Right renal pelvis (tissue), 4 donors: ENCODE measurements at places on chromosomes 3 and 15.

GRCh38 chr15:40464595-40465185, 6.1 kb upstream of the CHST14 start:
- no peak for DNase-seq

DNA sequence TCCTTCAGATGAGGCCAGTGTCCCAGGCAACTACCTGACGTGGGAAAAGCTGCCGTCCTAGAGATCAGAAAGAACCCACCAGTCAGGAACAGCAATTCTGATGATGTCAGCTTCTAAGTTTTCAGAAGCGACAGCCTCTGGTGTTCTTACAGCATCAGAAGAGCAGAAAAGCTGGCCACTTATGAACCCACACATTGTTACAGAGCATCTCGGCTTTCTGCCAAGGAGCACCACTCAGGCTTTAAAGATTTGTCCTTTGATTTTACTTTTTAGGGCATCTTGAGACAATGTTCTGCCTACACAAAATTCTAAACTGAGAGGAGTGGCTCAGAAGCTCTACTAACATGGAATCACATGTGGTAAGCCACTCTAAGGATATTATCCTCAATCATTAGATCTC, 49.7 kb upstream of the BOC start:
- DNase-seq = no peak

GRCh38 chr3:95613993-95614392, 1200.4 kb upstream of the EPHA6 start:
- no peak for DNase-seq

DNA sequence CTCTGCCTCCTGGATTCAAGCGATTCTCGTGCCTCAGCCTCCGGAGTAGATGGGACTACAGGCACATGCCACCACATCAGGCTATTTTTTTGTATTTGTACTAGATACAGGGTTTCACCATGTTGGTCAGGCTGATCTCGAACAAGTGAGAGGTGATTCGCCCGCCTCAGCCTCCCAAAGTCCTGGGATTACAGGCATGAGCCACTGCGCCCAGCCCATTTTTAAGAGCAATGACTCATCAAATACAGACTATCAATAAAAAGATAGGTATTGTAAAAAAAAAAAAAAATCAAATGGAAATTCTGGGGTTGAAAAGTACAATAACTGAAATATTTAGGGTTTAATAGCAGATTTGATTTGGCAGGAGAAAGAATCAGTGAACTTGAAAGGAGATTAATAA, 129.0 kb downstream of the TJP1 start:
- no peak for DNase-seq

GRCh38 chr3:11134794-11135193, 19.5 kb upstream of the HRH1 start:
- no peak for DNase-seq

DNA sequence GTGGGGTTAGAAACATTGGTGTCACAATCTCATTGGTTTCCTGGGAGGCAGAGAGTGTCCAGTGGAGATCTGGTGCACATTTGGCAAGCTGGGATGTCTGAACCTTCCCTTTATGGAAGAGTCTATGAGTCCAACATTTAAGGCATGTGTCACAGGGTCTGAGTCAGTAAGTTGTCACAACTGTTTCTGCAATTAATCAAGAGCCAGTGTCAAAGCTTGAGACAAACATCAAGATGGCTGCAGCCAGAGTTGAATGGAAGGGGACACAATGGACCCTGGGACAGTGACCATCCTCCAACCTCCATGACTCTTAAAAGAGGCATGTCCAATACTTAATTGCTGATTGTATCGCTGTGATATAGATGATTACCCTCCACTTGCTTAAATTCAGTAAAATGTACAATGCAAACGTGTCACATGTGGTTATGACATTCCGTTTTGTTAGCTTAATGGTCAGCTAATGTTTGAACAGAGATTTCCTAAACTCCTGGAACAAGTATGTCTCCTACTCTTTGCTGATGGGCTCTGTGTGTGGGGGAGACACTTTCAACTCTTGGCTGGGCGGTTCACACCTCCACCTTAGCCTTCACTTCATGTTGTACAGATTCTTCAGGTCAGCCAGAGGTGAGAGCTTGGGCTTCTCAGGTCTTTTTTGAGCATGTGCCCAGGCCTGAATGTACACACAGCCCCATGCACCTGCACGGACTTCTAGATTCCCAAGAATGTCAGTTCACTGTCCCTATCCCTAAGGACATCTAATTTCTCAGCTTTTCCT, 79.9 kb upstream of the PRR23E start:
- DNase-seq = no peak

DNA sequence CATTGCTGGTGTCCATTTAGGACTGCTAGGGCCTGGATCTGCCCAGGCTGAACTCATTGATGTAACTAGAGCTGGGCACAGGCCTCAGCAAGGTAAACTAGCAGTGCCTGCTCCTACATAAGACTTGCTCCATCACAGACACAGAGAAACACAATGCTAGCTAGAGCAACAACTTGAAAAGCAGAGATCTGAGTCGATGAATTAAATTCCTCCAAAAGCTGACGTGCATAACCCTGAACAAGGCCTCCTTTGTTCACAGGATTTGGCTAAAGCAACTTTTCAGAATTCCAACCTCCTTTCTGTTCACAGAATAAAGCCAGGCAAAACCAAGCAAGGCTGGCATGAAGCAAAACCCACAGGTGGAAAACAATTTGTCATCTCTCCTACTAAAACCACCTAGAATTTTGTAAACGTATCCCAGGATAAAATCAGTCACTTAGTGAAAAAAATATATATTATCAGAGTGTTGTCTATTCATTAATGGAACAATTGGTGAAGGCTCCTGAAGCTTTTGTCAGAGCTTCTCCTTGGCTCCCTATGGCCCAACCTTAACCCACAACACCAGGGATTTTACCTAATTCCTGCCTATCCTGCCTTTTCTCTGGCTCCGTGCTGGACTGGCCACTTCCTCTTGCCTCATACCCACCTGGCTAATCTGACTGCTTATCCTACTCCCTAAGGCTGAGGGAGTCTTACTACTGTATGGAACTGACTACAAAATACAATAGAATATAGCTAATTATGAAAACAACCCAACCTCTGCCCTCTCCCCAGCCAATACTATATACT, 39.9 kb downstream of the PLCH1 start:
- DNase-seq = no peak

DNA sequence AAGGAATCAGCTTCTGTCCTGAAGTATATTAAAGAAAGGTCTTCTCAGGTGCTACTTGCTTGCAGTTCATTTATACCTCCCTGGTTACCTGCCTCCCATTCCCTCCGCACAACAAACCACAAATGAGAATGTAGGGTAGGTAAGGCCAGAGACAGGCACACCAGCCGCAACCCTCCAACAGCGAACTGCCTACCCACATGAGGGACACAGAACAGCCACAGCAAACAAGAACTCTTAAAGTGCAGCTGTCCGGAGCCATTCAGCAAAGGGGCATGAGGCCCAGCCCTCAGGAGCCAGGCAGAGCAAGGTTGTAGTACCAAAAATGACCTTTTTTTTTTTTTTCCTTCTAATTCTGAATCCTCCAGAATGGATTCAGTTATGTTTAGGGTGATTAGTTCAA, 52.4 kb downstream of the SPSB4 start:
- DNase-seq = no peak

- DNase-seq = no peak
These were observed 33.0 kb downstream of the SRP14 start for GRCh38 chr15:40006003-40006402.

DNA sequence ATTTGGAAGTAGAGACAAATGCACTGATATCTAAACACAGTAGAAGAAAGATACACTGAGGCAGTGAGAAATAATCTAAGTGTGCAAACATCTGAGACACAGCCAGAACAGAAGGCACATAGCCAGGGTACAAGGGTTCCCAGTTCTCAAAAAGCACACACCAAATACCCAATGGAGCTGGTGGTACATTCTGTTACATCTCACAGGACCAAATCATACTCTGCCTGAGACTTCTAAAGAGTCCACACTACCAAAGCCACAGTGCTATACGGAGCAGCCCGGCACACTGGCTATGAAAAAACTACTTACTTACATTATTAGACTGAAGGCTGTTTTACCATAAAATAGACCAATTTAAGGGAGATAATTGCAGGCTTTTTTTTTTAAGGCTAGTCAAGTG, 19.3 kb downstream of the CLPX start:
- no peak for DNase-seq

DNA sequence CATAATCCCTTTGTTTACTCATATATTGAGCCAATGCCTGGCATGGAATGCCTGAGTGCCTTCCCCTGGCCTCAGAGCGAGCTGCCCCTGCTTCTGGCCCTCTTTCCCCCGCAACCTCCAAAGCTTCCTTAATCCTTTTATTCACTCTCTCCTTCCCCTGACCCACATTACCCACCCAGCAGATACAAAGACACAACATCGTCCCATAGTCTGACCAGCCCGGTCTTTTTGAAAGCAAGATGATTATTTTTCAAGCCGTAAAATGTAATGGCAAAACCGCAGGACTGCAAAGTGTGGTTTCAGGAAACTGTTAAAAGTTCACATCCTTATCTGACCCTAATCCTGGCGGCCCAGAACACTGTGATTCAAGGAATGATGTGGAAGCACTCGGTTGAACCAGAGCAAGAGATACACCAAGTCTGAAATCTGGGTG, 78.4 kb upstream of the LRTM1 start:
- no peak for DNase-seq

DNA sequence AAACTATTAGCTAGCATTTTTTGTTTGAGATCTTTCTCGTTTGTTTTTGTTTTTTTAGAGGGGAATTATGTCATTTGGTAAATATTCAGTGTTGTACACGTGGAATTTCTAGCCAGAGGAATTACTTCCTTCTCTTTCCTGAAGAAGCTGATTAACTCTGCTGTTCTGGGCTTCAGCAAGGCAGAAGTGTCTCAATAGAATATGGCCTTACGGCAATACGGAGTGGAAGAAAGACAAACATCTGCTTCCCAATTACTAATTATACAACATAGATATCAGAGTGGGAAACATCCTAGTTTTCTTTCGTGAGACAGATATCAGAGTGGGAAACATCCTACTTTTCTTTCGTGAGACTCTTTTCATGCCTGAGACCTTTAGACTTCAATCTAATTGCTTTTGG, 11.9 kb downstream of the P3H2 start:
- DNase-seq = no peak

GRCh38 chr15:80587816-80588456, 107.2 kb upstream of the ABHD17C start:
- DNase-seq = no peak

GRCh38 chr15:70726753-70727152, 36.6 kb downstream of the UACA start:
- DNase-seq = no peak

DNA sequence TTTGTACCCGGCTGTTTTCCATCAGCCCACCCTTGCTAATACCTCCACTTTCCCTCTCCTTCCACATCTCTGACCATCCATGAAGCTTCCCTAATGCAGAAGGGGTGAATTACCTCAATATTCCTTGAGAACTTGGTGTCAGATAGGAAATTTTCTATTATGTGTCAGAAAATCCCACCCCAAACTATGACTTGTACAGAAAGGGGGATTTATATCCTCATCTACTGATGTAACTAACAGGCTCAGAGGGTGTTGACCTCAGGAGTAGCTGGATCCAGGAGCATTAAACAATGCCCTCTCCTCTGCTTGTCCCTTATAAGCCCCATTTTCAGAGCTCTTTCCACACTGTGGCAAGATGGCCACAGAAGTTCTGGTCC, 242.8 kb upstream of the TLE3 start:
- DNase-seq = no peak

DNA sequence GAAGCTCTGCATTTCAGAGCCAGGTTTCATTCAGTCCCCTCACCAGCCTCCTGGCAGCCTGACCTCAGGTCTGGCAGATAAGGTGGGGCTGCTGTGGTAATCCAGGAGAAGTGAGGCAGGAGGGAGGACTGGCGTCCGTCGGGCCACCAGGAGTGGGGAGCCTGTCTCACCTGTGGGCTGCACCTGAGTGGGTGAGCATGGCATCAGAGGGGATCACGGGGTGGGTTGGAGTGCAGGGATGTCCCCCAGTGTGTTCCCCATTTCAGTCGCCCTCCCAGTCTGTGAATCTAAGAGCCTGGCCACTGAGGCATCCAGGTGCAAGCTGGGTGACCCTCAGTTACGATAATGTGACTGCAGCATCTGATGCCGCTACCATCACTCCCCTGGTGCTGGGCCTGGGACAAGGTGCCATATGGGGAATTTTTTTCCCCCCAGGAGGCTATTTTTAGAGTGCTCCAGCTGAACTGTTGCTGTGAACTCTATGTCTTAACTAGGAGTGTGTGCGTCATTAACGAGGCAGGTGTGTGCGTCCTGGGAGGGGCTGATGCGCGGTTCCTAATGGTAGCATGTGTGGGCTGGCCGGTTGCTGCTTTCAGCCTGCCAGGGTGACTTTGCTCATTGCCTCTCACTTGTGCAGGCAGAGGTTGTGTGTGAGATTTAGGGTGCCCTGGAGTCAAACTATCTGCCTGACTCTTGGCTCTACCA, 165.2 kb downstream of the SLCO3A1 start:
- DNase-seq = no peak

GRCh38 chr3:30878862-30879261, 15.6 kb downstream of the GADL1 start:
- DNase-seq = no peak

DNA sequence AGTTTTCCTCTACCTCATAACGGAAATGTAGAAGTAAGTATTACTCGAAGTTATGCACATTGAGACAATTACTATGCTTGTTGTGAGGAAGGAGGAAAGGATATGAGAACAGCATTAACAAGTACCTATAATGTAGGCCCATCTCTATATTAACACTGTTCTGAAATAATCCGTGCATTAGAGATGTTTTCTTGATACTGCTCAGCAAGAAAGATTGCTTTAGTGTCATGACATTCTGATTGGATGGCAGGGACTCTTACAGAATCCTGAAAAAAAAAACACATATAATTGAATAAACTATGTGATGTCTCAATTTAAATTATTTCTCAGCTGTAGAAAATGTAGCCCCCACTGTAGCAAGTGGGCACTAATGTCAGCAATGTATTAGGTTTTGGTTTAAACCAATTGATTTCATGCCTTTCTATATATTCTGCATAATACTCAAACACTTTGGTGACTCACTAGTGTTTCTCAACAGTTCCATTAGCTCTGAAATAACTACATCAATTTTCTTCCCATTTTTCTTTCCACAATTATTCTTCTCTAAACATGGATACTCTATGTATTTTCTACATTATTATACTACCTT, 598.3 kb upstream of the BCHE start:
- no peak for DNase-seq

GRCh38 chr3:84573962-84574361, 384.8 kb upstream of the CADM2 start:
- DNase-seq = no peak

GRCh38 chr3:124935794-124936542, 1.4 kb upstream of the MUC13 start:
- no peak for DNase-seq

DNA sequence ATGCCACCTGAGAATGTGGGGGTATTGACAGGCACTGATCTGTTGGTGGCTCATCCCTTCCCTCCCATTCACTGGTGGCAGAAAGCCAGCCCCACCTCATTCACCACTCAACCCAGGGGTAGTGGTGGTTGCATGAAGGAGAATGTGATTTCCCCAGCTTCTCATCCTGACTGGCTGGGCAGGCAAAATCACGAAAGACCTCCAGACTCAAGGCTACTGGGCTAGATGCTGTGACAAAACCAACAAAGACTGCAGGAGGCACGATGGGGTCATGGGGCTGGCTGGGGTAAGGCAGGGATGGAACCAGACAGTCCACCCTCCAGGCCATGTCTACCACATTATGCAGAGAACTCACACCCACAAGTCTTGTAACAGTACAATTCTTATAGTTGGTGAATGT, 33.9 kb downstream of the FSTL1 start:
- DNase-seq = no peak

- no peak for DNase-seq
These were observed 9.6 kb upstream of the CYP11A1 start for GRCh38 chr15:74376825-74377581.
